ENCODE measurements at places on chromosomes 3 and 15.

DNA sequence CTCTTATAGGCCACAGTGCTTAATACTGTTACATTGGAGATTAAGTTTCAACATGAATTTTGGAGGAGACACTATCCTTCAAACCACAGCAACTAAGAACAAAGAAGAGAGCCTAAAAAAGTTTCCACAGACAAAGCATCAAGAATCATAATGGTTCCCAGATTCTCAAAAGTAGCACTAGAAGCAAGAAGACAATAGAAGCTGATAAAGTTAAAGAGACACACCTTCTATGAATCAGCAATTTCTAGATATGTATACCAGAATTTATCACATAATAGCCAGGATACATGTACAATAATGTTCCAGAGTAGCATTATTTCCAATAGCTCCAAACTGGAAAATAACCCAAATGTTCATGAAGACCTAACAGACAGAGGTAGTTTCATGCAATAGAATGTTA, 12.2 kb downstream of the NKIRAS1 start:
- no peak for DNase-seq

DNA sequence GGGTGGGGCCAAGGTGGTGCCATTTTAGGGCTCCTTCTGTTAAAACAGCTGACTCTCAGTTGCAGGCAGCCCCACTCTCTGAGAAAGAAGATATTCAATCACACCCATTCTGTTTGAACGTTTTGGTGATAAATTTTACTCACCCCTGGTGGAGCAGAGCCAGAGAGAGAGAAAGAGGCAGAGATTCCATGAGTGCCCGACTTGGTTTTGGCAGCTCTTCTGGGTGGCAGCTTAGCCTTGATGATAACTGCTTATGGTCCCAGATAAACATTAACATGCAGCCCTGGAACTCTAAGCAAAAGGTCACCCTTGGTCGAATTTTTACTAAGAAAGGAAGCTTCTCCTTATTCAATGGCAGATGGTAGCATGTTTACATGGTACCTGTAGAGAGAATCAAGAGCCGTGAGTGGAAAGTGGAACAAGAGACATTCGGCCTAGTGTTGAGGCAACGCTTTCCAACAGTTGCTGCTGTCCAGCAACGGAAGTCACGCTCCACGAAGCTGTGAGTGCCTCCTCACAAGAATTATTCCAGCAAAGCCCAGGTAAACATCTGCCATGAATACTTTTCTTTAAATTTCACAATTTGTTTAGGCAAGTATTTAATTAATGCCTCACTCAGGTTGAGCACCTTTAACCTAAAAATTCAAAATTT, 530.6 kb upstream of the ROBO2 start:
- DNase-seq: no peak

GRCh38 chr3:66480666-66481065, 20.2 kb downstream of the LRIG1 start:
- DNase-seq: no peak

DNA sequence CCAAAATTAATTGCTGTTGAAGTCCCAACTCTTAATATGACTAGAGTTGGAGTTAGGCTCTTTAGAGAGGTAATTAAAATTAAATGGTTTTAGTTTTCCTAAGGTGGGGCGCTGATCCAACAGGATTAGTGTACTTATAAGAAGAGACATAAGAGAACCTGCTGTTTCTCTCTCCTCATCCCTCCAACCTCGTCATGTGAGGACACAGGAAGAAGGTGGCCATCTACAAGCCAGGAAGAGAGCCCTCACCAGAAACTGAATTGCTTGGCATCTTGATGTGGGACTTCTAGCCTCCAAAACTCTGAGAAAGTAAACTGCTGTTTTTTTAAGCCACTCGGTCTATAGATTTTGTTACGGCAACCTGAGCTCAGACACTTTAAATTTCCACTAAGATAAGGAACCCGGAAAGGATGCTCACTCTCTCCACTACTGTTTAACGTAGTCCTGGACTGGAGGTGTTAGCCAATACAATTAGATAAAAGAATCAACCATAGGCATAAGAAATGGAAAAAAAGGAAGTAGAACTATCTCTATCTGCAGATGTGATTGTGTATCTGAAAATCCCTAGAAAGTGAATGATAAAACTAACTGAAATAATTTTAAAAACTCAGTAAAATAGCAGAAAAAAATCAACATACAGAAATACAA, 26.8 kb downstream of the DCBLD2 start:
- DNase-seq: no peak

DNA sequence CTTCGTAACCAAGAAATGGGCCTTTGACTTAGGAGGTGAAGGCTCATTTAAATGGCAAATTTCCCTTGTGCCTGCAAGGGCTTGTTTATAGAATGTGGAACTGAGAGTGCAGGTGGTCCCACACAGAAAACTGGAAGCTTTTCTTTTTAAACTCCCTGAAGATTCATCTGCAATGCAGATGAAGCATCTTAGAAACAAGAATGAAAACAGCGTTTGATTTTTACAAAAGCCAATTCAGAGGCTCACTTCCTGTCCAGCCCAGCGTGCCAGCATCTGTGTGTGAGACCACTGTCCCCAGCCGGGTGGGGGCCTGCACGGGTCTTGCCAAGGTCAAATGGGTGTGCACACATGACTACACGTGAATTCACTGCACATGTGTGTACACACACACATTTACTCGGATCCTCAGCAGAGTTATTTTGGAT, 94.7 kb downstream of the LINGO1 start:
- DNase-seq: no peak

- no peak for DNase-seq
These were observed 58.7 kb downstream of the IFT80 start for GRCh38 chr3:160340351-160340750.

DNA sequence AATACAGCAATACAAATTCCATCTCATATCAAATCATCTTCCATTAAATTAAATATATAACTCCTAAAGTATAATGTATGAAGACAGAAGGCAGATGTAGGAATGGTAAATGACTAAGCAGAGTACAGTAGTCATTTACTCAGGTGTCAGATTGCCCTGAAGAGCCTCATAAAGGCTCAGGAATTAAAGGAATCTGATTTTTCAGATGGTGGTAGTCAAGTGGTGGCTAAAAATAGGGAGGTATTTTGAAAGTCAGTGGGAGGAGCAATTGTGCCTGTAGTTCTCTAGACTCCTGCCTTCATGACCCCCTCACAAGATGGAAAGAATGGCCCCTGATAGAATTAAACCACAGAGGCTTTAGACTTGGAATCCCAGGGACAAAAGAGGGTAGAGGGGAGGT, 142.7 kb upstream of the SYNPR start:
- no peak for DNase-seq

GRCh38 chr3:46681387-46681786, 12.1 kb downstream of the ALS2CL start:
- DNase-seq: no peak

DNA sequence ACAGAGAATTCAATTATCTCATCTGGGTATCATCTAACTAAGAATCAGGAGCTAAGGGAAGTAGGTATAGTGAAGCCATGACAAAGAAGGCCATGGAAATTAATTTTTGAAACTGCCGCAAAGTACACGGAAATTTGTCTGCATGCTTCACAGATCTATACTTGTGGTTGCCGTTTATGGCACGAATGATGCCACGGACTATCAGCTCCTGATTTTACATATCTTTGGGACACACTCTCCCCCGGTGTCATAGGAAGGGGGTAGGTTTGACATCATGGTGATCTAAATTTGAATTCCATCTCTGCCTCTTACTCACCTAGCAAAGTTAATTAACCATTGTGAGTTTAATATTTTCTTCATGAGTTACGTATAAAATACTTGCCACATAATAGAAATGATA, 14.0 kb downstream of the ARPP21 start:
- DNase-seq: no peak

- no peak for DNase-seq
These were observed 348.6 kb upstream of the CDIN1 start for GRCh38 chr15:36230776-36231175.
